ENCODE measurements at places on chromosomes 5 and 9. TPM values are rescaled to one million over a fixed set of nuclear protein-coding genes. Genes with fewer than 3 reads are reported as not detected.
A peak's percentile ranks its signal among the peaks of the same experiment; 100 is the strongest.

The PTBP3 gene
- 136 TPM for total RNA-seq

The SPATA31A3 gene
- total RNA-seq: not detected

The NR4A3 gene
- total RNA-seq: 26.2 TPM

The MARCHF11 gene
- not detected for total RNA-seq

The NR5A1 gene
- not detected for total RNA-seq

GRCh38 chr5:143402553-143403333, 743 bp downstream of the NR3C1 start:
- DNase-seq: peak; percentile 70

- no peak for DNase-seq
These were observed 431.1 kb downstream of the DTWD2 start for GRCh38 chr5:118557251-118557661.

DNA sequence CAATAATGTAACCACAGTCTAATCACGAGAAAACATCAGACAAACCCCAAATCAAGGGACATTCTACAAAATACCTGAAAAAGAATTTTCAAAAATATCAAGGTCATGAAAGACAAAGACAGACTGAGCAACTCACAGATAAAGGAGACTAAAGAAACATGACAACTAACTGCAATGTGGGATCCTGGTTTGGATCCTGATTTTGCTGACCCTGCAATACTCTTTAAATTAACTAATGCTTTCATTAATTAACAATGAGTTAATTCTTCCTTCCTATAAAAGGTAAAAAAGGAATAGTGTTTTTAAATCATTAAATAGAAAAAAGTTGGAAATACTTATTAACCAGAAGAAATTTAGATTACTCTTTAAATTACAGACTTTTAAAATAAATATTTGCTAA, 103.6 kb downstream of the MLLT3 start:
- no peak for DNase-seq

- no peak for DNase-seq
These were observed 26.7 kb upstream of the GRIA1 start for GRCh38 chr5:153463806-153464205.

DNA sequence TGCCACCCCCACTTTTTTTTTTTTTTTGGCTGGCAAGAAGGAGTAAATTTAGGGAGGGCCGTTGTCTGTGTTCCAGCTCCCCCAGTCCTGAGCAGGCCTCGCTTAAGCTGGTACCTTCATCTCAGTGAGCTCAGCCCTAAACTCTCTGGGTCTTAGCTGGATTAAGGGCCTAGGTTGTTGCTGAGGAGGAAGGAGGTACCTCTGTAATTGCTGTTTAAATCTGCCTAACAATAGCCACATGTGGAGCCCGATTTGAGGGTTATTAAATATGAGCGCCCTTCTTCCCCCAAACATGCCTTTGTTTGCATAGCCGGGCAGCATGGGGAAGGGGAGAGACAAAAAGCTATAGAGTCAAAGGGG, 179.0 kb upstream of the PITX1 start:
- peak; percentile 8 for DNase-seq

DNA sequence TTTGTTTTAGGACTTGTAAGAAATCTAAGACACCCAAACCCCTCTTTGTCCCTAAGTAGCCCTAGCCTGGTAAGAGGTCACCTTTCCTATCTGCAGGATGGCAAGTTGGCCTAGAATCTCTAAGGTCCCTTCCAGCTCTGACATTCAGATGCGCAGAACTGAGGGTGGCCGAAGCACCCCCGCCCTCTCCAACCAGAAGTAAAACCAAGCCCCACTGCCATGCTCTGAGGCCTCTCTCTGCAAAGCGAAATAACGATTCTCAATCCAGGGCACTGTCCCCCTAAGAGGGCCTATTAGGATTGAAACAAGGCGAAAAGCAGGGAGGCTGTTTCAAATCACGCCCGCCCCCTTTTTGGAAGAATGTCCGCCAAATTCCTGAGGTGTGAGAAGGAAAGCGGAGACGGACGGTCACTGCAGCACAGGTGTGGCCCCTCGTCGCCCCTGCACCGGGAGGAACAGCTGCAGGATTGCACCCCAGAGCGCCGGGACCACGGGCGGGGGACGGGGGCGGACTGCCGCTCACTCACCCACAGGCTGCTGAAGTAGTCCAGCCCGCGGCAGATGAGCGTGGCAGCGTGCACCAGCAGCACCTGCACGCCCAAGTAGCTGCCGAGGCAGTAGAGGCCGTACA, 824 bp downstream of the TMEM245 start:
- DNase-seq: peak; percentile 47

GRCh38 chr9:621201-621855, 220.2 kb upstream of the DMRT1 start:
- no peak for DNase-seq

DNA sequence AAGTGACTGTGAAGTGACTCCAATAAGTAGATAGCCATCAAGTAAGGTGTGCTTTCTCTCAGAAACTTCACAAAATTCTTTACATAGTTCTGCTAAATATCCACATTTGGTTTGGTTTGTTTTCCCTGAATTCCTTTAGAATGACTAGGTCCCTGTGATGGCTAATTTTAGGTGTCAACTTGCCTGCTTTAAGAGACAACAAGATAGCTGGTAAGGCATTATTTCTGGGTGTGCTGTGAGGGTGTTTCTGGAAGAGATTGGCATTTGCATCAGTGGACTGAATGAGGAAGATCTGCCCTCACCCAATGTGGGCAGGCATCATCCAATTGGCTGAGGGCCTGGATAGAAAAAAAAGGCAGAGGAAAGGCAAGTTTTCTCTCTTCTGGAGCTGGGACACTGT, 8.3 kb upstream of the PTBP3 start:
- DNase-seq: no peak

GRCh38 chr5:168728546-168729211, 149.5 kb upstream of the PANK3 start:
- no peak for DNase-seq

DNA sequence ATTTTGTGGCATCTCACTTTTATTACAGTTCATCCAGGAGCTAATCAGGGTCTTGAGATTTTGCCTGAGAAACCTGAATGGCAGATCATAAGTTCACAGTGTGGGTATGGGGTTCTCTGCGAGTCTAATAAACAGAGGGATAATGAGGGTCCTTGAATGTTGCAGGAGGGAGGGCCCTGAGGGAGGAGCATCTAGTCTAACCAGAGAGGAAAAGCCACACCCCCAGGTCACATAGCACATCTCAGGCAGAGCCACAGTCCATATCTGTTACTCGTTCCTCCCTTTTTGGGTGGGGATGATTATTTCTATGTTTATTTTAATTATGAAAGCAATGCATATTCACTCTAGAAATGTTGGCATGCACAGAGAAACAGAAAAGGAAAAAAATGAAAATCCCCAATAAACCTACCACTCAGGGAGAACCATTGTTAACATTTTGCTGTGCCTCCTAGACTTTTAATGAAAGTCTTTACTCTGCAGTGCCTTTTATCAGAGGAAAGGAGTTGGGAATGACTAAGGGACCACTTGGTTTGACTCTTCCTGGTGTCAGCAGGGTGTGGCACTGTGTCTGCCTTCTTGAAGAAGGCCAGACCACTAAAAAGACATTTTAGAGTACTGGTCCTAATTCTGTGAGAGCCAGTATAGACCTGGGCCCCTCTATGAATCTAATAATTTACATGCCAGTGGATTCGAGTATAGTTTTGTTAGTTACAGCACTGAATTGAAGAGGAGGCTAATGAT, 2.8 kb downstream of the GALNT12 start:
- DNase-seq: no peak

DNA sequence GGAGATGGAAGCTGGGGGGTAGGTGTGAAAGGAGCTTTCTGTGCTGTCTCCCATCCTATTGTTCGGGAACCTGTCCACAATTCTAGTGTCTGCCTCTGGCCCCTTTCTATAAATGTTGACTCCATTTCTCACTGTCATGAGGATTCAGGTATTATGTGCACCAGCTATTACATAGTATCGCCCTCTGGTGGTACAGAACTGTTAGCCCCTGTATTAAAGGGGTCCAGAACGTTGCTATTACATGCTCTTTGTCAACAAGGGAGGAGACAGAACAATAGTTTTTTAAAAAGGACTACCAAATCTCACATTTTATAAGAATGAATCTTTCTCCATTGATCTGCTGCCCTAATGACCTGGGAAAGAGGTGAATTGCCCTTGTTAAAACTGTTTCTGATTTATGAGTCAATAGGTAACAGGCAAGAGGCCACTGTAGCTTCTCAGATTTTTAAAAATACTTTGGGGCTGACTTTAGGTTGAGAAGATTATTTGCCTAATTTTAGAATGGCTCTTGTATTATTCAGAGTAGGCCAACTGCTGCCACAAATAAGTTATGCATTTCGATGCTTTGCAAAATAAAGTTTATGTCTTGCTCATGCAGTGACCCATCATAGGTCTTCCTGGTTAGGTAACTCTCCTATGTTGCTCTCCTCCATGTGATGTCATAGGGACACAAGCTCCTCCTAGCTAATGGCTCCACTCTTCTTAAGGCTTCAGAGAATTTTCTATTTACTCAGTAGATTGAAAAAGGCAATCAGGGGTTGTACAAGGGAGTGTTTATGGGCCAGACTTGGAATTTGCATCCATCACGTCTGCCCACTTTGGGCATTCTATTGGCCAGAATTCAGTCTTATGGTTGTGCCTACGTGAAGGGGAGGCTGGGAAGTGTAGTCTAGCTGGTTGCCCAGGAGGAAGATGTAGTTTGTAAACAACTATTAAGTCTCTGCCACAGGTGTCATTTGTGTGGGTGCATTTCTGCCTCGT, 20.8 kb downstream of the DCANP1 start:
- no peak for DNase-seq

GRCh38 chr5:82560969-82561368, 282.8 kb upstream of the RPS23 start:
- DNase-seq: no peak

DNA sequence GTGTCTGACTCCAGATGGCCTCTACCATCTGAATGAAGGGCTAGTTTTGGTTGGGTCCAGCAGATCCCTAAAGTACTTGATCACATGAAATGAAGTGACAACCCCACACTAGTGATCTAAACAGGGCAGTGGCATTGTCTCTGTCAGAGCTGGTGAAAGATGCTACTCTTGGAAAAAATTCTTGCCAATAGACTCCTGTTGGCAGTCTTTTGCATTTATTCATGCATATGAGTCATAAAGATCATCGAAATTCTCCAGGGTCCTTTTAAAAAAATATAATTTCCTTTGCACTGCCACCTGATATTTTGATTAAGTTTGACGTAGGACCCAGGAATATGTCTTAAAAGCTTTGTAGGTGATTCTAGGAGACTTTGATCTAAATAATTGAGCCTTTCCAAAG, 135.1 kb upstream of the ELL2 start:
- DNase-seq: no peak

- DNase-seq: no peak
These were observed 62.7 kb downstream of the MEGF10 start for GRCh38 chr5:127353327-127353726.
